ENCODE measurements at places on chromosomes 5 and 9. TPM values are rescaled to one million over a fixed set of nuclear protein-coding genes. Genes with fewer than 3 reads are reported as not detected.

GRCh38 chr5:81819556-81820317 is 68.8 kb upstream of the SSBP2 start:
- H3K4me1 ChIP-seq, result peaks cover 16% of the 10 kb centered on the region
- peaks cover 7% of the 10 kb centered on the region for H3K36me3 ChIP-seq
- no peak overlapping the region for H3K4me3 ChIP-seq
- H3K27ac ChIP-seq, result peak overlapping the region; percentile 78
- H3K27me3 ChIP-seq, result no peaks in the 10 kb centered on the region

- H3K4me1 ChIP-seq, result peaks cover 20% of the 10 kb centered on the region
- no peaks in the 10 kb centered on the region for H3K36me3 ChIP-seq
- H3K27me3 ChIP-seq, result no peaks in the 10 kb centered on the region
- peak; percentile 47 for DNase-seq
These were observed 5.6 kb upstream of the SPDL1 start for GRCh38 chr5:169577951-169578350.

DNA sequence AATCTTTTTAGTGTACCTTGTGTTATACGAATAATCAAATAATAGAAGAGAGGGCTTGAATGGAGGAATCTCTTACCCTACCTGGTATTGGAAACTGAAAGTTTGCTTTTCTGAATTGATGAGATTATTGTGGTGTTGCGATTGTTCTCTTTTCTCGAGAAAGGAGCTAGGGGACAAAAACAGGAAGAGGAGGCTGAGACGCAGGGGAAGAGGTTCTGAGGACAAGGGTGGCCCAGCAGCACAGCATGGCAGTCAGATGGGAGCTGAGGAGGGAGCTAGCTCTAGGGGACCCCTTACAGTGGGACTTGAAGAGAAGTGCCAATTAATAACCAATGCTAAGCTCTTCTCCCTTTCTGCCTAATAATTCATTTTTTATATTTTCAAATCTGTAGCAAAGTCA is 183.3 kb upstream of the DMAC1 start:
- DNase-seq, result no peak
- no peaks in the 10 kb centered on the region for H3K4me1 ChIP-seq
- H3K36me3 ChIP-seq, result no peaks in the 10 kb centered on the region
- H3K27me3 ChIP-seq, result no peaks in the 10 kb centered on the region
- no peak overlapping the region for H3K27ac ChIP-seq

- no peak overlapping the region for H3K27ac ChIP-seq
- no peak overlapping the region for H3K4me3 ChIP-seq
- DNase-seq, result no peak
These were observed 106.5 kb upstream of the PRRC1 start for GRCh38 chr5:127410959-127411358.

DNA sequence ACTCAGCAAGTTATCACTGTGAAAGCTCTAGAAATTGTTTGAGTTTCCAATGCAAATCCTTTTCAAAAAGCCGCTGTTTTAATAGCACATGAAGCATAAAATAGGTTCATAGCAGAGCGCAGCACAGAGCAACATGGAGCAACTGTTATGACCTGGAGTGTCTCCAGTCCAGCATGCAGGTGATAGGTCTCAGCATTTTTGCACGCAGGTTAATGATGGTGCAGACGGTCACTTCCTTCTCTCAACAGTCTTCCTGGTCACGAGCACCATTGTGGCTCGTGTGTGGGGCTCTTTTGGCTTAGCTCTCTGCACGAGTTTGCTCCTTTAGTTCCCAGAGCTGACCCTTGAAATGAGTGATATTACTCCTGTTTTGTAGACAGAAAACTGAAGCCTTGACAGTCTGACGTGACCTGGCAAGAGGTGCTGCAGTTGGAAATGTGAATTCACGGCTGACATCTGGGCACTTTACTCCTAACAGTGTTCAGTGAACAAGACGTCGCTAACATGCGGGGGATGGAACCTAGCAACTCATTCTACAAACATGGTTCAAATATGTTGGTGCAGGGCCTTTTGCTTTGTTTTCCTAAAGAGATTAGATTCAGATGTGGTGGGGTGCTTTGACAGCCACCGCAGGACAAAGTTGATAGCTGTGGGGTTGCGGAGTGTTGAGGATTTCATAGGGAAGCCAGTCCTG is 10.0 kb downstream of the TENT4A start:
- H3K27ac ChIP-seq, result no peak overlapping the region
- H3K4me1 ChIP-seq, result peaks cover 57% of the 10 kb centered on the region
- no peaks in the 10 kb centered on the region for H3K27me3 ChIP-seq
- no peak for DNase-seq
- H3K4me3 ChIP-seq, result no peak overlapping the region

Gene DCAF12
- 44.2 TPM for total RNA-seq

Gene GPX8
- 38.8 TPM for total RNA-seq

Gene CDO1
- total RNA-seq, result 0.44 TPM

- no peak for DNase-seq
- H3K4me3 ChIP-seq, result no peak overlapping the region
- no peaks in the 10 kb centered on the region for H3K36me3 ChIP-seq
- H3K27ac ChIP-seq, result no peak overlapping the region
- peaks cover 19% of the 10 kb centered on the region for H3K4me1 ChIP-seq
These were observed 15.6 kb upstream of the EPB41L4B start for GRCh38 chr9:109336409-109336808.

Gene PDLIM4
- 91.4 TPM for total RNA-seq

Gene RXFP3
- not detected for total RNA-seq

- no peaks in the 10 kb centered on the region for H3K27me3 ChIP-seq
- peaks cover 10% of the 10 kb centered on the region for H3K4me1 ChIP-seq
- no peak overlapping the region for H3K27ac ChIP-seq
- no peak overlapping the region for H3K4me3 ChIP-seq
These were observed 366.6 kb downstream of the DMAC1 start for GRCh38 chr9:7432989-7433388.

GRCh38 chr9:134814598-134815215 is 65.9 kb upstream of the FCN2 start:
- no peak for DNase-seq
- H3K4me3 ChIP-seq, result no peak overlapping the region
- H3K36me3 ChIP-seq, result no peaks in the 10 kb centered on the region
- H3K27ac ChIP-seq, result no peak overlapping the region

Gene F12
- 16.5 TPM for total RNA-seq

DNA sequence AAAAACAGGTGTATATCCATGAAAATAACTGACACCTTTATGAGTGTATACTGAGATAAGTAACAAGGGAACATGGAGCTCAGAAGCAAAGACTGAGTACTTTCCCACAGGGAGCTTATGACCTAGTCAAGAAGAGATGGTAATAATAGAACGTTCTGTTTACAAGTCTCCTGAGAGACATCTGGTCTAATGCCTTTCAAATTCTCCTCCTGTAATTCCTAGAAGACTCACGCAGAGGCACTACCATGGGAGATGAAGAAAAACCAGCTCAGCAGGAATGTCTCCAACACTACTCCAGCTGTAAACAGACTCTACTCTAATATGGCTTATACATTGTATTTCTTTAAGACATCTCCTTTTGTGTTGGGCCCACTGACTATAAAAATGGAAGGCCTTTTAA is 503.6 kb upstream of the TUSC1 start:
- H3K27ac ChIP-seq, result no peak overlapping the region
- no peak for DNase-seq
- no peaks in the 10 kb centered on the region for H3K36me3 ChIP-seq
- H3K4me3 ChIP-seq, result no peak overlapping the region
- H3K4me1 ChIP-seq, result no peaks in the 10 kb centered on the region

DNA sequence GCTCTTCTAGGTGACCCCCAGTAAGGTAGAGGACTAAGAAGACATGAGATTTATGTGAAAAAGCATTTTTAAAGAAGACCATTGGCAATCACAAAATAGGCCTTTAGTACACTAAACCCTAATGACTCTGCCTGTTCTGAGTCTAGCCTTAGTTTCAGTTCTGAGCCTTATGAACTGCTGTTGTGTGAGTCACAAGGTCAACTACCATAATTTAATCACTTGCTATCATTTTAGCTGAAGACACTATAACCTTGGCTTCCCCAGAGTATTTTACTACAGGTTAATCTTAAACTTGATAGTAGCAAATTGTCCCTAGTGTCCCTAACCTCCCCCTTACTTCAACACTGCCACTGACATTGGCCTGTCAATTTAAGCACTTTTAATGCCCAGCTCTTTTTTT is 34.4 kb downstream of the APC start:
- H3K27ac ChIP-seq, result no peak overlapping the region
- H3K27me3 ChIP-seq, result no peaks in the 10 kb centered on the region
- no peak for DNase-seq
- no peak overlapping the region for H3K4me3 ChIP-seq
- H3K36me3 ChIP-seq, result peaks cover 27% of the 10 kb centered on the region

DNA sequence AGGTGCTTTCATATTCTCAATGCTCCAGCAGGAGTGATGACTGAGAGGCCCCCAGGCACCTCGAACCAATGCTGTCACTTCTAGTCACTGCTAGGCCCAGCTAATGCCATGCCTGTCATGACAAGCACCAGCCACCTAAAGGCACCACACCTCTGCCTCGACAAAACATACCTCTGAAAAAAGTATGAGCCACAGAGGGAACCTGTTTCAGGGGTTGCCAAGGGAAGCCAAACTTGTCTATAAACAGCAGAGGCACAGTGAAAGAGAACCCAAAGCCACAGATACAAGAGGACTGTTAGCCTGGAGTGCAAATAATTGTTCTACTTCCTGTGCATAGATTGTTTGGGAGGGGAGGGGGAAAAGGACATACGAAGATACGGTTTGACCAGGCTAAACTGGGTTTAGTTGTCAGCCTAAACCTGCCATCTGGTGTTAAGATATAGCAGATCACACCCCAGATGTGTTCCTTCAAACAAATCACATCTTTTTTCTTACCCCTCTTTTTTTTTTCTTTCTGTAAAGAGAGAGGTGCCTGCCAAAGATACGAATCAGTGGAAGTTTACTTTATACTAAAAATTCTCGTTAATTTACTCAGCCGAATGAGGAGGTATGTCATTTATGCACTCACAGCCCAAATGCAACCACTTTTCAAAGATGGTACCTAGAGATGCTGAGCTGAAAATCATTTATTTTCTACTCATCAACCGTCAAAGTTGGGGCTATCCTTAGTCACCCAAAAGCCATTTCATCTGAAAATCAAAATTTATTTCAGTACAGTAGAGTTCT is 45.7 kb downstream of the BNC2 start:
- peak; percentile 6 for DNase-seq
- no peak overlapping the region for H3K4me3 ChIP-seq
- no peaks in the 10 kb centered on the region for H3K36me3 ChIP-seq
- no peak overlapping the region for H3K27ac ChIP-seq
- peaks cover 6% of the 10 kb centered on the region for H3K4me1 ChIP-seq

Gene TXNDC8
- not detected for total RNA-seq

Gene IER5L
- total RNA-seq, result 11.9 TPM

Gene GARIN3
- not detected for total RNA-seq

DNA sequence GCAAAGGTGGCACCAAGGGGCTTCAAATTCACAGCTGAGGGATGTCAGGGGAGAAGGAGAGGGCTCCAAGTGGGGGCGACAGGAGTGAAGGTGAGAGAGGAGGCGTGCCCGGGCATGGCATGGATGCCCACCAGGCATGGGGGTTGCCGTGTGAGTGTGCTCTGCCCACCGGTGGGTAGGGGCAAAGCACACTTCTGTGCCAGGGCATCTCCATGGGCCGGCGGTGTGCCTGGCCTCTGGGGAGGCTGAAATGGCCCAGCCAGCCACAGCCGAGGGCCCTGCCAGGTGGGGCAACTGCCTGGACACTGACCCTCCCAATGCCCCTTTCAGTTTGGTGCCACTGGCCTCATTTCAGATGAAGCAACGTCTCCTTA is 14.0 kb upstream of the RNU6ATAC start:
- H3K27ac ChIP-seq, result no peak overlapping the region
- H3K27me3 ChIP-seq, result peaks cover 54% of the 10 kb centered on the region
- no peak for DNase-seq
- H3K4me3 ChIP-seq, result no peak overlapping the region

GRCh38 chr5:149358294-149358651 is 427 bp downstream of the PCYOX1L start:
- DNase-seq, result no peak
- H3K27ac ChIP-seq, result no peak overlapping the region
- peaks cover 12% of the 10 kb centered on the region for H3K4me1 ChIP-seq
- H3K4me3 ChIP-seq, result peak overlapping the region; percentile 82
- peaks cover 22% of the 10 kb centered on the region for H3K36me3 ChIP-seq
- H3K27me3 ChIP-seq, result no peaks in the 10 kb centered on the region

GRCh38 chr5:139955053-139955605 is 88.0 kb downstream of the NRG2 start:
- H3K4me3 ChIP-seq, result no peak overlapping the region
- H3K27ac ChIP-seq, result no peak overlapping the region
- no peaks in the 10 kb centered on the region for H3K4me1 ChIP-seq
- no peak for DNase-seq
- no peaks in the 10 kb centered on the region for H3K36me3 ChIP-seq
- H3K27me3 ChIP-seq, result peaks cover 26% of the 10 kb centered on the region

- no peaks in the 10 kb centered on the region for H3K27me3 ChIP-seq
- H3K27ac ChIP-seq, result no peak overlapping the region
- peaks cover 4% of the 10 kb centered on the region for H3K4me1 ChIP-seq
These were observed 110.1 kb upstream of the LRRTM2 start for GRCh38 chr5:138985256-138985655.

DNA sequence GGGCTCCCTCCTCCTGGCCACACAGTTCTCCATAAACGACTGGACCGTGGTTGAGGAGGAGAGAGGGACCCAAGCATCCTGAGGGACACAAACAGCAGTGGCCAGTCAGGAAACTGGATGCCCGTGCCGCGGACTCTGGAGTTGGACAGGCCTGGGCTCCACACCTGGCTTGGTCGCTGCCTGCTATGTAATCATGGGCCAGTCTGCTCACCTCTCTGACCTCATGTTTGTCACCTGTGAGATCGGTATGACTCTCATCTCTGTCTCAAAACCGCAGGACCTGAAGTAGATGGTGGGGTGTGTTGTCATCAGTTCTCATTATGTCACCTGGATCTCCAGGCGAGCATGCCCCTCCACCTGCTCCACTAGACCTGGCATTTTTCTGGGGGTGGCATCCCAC is 14.5 kb downstream of the CXXC5 start:
- no peaks in the 10 kb centered on the region for H3K27me3 ChIP-seq
- peaks cover 26% of the 10 kb centered on the region for H3K4me1 ChIP-seq
- peaks cover 5% of the 10 kb centered on the region for H3K36me3 ChIP-seq
- no peak for DNase-seq

Gene CLPTM1L
- total RNA-seq, result 116 TPM

Gene SNCAIP
- total RNA-seq, result 0.12 TPM
